ENCODE measurements at places on chromosomes 7 and 10.
A peak's percentile ranks its signal among the peaks of the same experiment; 100 is the strongest.

- DNase-seq = no peak
Observed at GRCh38 chr7:150663802-150664494, 21.6 kb upstream of the GIMAP2 start.

DNA sequence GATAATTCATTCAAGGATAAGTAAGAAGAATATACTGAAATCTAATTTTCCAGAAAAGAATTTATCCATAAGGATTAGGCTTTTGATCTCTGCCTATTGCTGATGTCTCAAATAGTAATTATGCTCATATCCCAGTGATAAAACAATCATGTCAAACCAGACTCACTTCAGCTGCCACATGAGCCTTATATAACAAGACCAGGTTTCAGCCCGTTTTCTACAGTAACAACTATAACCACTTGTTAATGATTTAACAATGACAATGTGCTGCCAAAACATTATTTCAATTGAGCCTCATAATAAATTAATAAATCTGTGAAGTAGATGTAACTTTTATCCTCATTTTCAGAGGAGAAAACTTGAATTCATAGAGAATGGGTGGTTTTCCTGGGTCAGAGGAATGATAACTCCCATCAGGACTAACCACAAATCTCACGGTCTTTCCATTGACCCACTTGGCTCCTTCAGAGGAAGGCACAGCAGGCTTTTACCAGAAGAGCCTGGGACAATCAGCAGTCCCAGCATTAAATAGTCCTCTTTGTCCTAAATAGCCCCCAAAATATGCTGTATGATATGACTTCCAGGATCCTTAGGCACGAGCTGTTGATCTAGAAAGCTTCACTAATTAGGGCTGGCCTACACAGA is 42.5 kb upstream of the SLIT1 start:
- no peak for DNase-seq

DNA sequence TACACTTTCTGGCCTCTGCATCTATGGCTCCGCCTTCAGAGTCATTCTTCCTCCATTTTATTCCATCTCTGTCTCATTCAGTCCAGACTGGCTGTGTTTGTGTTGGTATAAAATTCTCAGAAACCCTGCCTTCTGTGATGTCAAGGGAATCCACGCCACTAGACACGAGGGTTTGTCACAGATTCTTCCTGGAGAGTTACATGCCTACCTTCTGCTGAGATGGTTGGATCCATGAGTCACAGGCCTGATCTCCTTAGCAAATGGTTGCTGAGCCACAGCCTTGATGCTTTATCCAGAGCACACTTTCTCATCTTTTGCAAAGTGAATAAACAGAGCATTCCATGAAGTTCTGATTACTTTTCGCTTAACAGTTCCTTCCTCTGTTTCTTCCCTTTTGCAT is 35.9 kb upstream of the TSPAN33 start:
- DNase-seq = peak; percentile 17

- no peak for DNase-seq
Observed at GRCh38 chr10:5184987-5185775, at the start of gene AKR1C8. AKR1C8 (minus strand) TSS chr10:5185150; CDS start chr10:5185104, 46 bp downstream.

All from RKO (cell line).